ENCODE measurements at places on chromosomes 4 and X.

GRCh38 chr4:54423066-54423465 lies 194.0 kb downstream of the PDGFRA start:
- DNase-seq, result no peak

DNA sequence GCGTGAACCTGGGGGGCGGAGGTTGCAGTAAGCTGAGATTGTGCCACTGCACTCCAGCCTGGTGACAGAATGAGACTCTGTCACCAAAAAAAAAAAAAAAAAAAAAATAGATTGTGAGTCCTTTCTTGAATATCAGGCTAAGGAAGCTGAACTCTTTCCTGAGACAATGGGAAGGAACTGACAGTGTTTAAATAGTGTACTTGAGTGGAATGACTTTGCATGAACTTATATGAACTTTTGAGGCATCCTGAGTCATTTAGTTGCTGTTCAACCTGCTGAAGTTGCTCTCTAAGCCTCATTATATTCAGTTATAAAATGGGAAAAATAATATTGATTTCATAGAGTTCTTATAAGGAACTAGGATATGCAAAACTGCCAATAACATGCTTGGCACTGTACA lies 79.3 kb upstream of the LIMCH1 start:
- no peak for DNase-seq

DNA sequence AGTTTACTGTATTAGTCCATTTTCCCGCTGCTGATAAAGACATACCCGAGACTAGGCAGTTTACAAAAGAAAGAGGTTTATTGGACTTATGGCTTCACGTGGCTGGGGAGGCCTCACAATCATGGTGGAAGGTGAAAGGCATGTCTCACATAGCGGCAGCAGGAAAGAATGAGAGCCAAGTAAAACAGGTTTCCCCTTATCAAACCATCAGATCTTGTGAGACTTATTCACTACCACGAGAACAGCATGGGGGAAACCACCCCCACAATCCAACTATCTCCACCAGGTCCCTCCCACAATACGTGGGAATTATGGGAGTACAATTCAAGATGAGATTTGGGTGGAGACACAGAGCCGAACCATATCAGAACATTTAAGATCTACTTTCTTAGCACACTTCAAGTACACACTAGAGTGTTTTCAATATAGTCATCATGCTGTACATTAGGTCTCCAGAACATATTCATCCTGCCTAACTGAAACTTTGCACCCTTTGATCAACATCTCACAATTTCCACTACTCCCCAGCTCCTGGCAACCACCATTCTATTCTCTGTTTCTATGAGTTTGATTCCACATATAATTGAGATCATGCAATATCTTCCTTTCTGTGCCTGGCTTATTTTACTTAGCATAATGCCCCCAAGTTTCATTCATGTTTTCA lies 341.0 kb downstream of the ARHGAP24 start:
- DNase-seq, result no peak

- DNase-seq, result no peak
Observed at GRCh38 chrX:107968623-107969022, 13.5 kb downstream of the TEX13B start.

DNA sequence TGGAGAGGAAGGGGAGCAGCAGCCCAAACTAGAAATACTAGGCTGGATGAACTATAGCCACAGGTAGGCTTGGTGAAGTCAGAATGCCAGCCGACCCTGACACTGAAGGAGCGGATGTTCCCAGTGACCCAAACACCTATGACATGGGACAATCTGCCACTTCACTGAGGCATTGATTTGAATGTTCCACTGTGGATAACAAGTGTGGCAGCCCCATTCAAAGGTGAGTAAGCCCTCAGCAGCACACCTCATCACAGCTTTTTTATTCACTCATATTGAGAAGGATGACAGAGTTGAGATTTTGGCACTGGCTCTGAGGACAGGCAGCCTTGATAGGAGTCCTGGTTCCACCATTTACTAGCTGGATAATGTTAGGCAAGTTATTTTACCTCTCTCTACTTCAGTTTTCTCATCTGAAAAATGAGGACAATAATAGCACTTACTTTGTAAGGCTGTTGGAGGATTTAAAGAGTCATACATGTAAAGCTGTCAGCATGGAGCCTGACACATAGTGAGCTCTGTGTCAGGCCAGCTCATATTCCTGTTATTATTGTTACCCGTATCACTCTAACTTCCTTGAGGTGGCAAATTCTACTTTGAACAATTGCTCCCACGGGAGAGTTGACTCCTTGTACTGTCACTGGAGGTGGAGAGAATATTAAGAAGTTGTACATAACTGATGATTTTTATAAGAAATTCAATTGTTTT lies 114.6 kb downstream of the RASL11B start:
- DNase-seq, result no peak

GRCh38 chr4:151524610-151525009 lies 115.6 kb downstream of the FHIP1A start:
- DNase-seq, result no peak

GRCh38 chr4:148116264-148116663 lies 325.9 kb downstream of the NR3C2 start:
- DNase-seq, result no peak

All from glutamatergic neuron (in vitro differentiated cells).